ENCODE measurements at places on chromosomes 3 and 15.

DNA sequence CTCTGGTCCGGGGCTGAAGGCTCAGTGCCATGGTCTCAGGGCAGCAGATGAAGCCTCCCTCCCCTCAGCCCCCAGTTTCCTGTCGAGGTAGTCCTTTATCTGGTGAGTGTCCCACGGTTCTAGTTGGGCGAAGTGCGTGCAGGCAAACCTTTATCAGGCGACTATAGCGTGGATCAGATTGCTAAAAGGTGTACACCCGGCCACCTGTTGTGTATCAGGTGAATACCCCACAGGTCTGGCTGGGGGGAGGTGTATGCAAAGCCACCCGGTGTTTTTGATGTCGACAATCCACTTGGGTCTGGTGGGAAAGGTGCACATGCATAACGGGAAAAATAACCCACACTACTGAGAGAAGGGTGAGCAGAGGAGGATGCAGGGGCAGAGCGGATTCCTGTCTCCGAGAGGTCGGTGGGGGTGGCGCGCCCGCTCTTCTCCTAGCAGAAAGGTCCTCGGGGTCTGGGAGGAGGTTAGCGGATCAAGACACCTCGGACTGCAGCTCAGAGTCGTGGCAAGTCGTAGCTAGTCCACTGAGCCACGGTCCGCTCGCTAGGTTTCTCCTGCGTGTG is 507 bp downstream of the SLC12A6 start:
- peak; percentile 70 for DNase-seq

DNA sequence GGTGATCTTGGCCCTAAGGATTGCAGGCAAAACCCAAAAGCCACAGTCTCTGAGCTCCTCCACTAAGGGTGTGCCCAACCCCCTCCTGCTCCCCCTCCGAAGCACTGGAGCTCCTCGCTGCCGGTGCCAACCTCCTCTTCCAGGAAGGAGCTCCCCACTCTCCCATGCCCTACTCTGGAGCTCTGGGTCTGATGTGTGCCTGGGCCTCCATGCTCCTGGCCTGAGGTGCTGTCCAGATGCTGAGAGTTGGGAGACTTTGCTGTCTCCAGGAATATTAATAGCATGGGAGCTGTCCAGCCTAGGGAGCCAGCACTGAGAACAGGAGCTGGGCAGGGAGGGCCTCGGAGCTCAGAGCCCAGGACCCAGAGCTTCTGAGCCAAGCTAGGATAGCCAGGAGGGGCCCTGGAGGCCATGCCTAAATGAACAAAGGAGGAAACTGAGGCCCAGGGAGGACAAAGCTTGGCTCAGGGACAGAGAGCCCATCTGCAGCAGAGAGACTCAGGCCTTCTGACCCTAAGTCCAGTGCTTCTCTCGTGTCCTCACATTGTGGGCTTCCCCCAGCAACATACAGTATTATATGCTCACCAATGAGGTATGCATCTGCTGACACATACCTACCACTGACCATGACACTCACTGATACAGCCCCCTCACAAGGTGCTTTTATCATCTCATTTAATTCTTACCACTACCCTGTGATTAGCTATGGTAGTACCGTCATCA is 36.9 kb upstream of the HERC1 start:
- no peak for DNase-seq

DNA sequence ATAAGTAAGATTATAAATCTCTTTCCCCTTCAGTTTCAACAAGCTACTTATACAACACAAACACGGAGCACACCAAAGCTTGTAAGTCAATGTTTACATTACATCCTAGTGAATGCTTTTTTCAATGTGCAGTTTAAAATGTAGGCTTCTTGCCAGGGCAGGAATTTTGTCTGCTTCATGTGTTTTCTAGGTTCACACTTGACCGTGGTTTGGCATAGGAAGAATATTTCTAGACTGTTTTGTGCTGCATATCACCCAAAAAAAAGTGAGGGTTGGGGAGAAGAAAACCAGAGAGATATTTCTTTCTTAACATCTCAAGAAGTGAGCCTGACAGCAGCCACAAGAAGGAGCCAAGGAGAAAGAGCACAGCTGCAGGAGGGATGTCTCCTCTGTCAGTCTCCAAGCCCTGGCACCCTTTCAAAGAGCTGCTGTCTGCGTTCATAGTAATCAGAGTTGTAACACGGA is 255.8 kb downstream of the MEIS2 start:
- DNase-seq: peak; percentile 2

DNA sequence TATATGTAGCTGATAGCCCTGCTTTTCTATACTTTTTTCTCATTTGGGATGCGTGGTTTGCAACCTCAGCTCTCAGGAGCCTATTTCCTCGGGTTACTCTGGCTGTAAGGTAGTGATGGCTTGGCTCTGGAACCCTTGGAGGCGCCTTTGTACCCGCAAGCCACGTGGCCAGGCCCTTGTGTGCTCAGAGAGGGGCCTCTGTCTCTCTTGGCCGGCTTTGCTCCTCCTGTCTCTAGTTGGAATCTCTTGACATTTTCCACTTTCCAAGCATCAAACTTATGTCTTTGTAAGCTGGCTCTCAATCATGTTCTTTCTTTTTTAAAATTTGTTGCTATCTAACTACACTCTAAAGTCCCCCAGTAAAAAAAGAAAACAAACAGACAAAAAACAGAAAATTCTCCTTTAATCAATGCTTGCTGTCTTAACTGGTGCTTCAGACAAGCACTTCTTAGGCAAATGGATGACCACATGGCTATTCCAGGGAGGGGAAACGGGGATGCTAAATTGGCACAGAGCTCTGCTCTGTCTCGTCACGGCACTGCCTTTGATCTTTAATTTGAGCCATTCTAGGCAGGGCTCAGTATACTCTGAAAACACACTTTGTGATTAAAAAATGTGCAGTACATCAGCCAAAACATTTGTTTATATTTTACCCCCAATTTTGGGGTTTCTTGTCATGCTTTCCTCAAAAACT is 180.4 kb upstream of the NR2E3 start:
- DNase-seq: no peak

- peak; percentile 68 for DNase-seq
Measured at GRCh38 chr15:31215490-31216214, 111.0 kb upstream of the KLF13 start.

- DNase-seq: peak; percentile 77
Measured at GRCh38 chr3:48273594-48274211, 32.8 kb downstream of the ZNF589 start.

DNA sequence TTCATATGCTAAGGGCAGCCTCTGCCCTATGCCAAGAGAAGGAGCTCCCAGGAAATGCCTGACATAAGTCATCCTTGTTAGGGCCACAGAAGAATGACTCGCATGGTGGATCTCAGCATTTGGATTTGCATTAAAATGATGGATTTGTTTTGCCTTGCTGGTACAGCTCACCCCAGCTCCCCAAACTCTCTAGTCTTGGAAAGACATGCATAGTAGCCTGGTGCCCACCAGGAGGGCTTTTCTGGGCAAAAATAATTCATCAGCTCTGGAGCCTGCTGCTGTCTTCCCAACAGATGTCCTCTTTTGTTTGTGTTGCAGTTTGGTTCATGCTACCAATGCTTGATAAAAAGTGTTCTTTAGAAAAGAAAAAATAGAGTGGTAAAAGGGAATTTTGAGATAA is 833.0 kb downstream of the AGBL1 start:
- no peak for DNase-seq

DNA sequence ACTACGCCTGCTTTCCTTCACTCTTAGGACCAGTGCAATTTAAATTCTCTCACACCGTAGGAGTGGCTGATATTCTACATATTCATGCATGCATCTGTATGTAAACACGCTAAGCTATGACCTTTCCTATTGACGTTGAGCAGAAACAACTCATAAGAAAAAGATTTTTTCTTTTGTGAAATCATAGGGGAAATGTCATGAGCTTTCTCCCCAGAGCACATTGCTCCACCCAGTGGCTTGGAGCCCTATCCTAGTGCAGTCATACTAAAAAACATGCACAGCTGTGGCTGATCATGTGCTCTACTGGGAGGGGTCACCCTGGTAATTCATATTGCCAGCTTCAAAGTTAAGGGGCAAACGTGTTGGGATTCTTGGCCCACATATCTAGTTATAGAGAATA is 1.8 kb upstream of the MESD start:
- DNase-seq: peak; percentile 37

DNA sequence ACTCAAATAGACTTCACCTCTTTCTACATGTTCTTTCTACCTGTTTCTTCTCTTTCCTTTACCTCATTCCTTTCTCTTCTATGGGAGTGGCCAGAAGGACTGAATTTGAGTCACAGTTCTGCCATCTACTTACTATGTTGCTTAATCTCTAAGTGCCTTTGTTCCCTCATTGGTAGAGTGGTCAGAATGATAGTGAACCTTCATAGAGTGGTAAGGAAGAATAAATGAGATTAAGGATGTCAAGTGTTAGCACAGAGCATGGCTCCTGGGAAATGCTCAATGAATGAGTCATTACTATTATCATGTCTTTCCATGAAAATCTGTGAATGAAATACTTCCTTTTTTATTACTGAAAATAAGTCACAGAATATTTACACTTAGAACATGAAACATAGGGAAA is 17.5 kb downstream of the TMEM207 start:
- no peak for DNase-seq

DNA sequence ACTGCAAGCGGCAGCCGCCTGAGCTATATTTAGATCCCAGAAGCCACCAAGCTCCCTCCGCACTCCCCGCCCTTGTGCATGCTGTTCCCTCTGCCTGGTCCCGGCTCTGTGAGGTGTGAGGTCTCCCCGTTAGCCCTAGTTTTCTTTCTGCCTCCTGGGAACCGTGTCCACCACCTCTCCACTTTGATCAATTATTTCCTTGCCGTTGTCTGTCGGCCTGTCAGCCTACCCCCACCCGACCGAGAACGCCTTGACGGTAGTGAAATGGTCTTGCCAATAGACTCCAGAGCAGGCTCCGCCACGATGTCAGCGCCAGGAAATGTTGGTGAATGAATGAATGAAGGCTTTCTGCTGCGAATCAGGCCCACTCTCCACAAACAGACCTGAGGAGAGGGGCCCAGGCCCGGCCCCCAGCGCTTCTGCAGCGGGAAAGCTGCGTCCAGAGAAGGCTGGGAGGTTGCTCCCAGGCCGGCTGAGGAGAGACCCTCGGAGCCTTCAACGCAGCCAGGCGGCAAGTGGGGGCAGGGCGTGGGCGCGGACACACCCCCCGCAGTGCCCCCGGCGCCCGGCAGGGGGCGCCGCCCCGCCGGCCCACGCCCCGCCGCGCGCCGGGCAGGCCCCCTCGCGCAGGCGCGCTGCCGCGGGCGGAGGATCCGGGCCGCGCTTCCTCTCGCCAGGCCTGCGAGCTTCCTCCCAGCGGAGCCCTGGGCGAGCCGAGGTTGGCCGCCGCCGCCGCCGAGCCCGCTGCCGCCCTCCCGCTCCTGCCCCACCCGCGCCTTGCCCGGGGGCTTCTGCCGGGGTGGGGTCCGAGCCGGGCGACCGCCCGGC is at the start of gene CSK:
TSS of gene CSK (plus strand) at position 650 of the 828 bp plus-strand sequence. CDS start 16,218 bp downstream, outside the sequence.
- DNase-seq: no peak

DNA sequence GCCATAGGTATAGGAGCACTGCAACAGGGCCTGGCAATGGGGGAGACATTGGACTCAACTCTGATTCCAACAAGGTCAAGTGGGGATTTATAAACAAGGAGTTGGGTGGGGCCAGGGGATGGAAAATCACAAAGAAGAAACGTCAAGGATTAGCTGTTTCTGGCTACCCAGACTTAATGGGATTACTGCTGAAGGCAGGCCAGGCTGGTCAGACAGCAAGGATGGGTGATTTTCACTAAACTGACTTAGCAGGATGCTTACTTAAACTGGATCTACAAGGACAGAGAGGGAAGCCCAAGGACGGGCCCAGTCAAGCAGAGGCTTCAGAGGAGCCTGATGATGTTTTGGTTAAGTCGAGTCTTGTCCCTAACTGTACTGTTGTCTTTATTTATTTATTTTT is 76.2 kb downstream of the USP13 start:
- DNase-seq: no peak

- no peak for DNase-seq
Measured at GRCh38 chr15:48677821-48678220, 32.3 kb upstream of the FBN1 start.

GRCh38 chr3:137925080-137925479 is 84.9 kb upstream of the CLDN18 start:
- no peak for DNase-seq

DNA sequence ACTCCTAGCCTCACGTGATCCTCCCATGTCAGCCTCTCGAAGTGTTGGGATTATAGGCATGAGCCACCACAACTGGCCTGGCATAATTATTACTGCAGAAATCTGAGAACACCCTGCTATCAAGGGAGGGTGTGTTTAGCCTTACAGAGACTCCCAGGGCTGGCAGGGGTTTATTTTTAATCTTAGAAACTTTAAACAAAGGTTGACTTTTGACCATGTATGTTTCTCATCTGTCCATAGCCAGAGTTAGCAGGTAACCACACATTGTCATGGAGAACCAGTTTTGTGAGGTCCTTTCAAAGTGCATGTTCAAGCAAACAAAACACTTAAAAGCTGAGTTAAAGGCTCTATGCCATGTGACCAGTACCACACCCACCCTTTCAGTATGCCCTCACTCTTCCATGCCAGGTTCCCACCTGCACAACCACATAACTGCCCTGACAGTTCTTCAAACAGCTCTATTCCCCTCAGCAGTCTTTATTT is 11.1 kb downstream of the SIAH2 start:
- DNase-seq: no peak

- DNase-seq: no peak
Measured at GRCh38 chr3:194930377-194931204, 244.9 kb downstream of the FAM43A start.

- DNase-seq: no peak
Measured at GRCh38 chr3:109059264-109059663, 58.7 kb downstream of the MORC1 start.

DNA sequence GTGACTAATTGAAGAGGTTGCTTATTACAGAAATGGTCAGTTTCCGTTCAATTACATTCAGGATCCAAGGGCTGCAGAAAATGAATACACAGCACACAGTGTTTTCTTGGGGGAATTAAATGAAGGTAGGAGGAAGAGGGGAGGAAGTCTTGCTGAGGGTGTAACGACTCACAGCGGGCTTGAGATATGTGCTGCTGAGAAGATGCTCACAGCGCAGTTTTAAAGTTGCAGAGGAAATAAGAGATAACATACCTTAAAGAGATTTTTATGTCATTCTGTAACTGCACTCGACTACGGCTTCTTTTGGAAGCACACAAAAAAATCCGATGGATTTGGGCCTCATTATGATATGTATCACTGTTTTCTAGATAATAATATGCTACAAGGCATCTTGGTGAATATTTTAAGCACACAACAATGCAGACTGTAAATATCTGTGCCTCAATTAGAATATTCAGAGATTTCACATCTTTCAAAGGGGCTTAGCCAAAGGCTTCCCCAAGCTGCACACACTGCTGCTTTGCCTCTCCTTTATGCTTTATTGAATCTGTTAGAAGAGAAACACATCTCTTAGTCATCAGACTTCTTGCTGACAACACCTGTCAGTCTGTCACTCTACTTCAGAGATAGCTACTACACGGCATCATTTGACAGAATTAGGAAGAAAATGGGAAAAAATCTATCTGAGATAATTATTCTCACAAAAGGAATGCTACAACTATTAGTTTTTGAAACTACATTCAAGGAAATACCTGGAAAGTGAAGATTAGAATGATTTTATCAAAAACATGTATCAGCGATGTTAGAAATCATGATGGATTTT is 773.2 kb downstream of the OTOL1 start:
- no peak for DNase-seq

- DNase-seq: no peak
Measured at GRCh38 chr3:193743702-193744047, 150.7 kb downstream of the OPA1 start.

Measured in thymus (tissue), 14 donors.